ENCODE measurements at places on chromosomes 2 and 18.

- DNase-seq, result peak; percentile 14
Observed at GRCh38 chr18:33578518-33579348, 714 bp downstream of the ASXL3 start.

DNA sequence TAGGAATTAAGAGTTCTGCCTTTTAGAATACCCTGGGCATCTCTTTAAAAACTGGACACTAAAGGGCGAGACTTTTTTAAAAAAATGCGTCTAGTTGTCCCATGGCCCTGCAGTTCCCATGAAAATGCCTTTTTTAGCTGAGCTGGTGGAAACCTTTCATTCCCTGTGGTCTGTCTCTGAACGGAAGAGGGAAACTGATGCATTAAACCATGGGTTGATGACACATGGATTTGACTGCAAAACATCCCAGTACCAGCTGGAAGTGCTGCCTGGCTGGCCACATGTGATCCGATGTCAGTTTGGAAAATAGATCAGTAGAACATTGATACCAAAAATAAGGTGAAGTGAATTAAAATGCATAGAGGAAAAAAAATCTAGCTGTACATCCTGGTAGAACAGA lies 129.2 kb downstream of the MYO1B start:
- no peak for DNase-seq

DNA sequence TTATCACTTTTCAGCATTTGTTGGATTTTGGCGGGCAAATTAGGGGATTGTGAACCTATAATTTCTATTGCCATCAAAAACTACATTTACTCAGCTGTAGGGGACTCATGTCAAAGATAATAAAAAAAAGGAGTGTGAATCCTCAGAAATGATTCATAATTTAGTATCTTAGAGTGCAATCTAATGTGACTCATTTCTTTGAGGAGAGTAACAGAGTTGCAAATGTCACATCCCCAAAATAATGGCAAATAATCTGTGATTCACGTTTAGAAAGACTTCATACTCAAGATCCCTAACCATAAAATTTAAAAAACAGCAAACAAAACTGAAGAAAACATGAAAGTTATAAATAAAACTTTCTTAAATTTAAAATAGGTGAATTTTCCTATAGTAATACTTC lies 373.0 kb downstream of the CDH2 start:
- DNase-seq, result peak; percentile 8

DNA sequence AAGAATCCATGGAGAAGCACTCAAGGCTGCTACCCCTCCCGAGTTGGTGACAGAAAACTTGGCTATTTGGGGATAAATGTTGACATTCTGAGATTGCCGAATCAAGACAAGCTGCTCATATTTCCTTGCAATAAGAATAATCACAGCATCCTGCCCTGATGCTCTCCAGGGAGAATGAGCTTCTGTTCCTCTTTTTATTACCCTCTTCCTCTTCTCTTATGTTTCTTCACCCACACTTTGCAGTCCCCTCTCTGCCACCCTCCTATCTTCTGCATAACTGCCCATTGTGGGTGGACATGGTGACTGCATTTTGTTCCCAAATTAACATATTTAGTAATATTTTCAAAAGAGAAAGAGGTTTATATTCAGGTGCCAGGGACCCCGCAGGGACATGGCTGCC lies 11.9 kb upstream of the MSGN1 start:
- DNase-seq, result no peak

DNA sequence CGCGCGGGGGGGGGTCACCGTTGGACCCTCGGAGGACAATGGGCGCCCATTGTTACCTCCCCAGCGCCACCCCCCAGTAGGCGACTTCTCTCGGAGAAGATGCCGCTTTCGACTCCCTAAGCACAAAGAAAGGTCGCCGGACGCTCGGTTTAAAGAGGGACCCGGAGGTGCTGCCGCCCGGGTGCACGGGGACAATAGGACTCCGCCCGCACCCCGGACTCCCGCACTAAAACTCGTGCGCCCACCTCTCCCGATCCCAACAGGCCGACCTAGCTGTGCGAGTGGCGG lies 318 bp upstream of the CDC42EP3 start:
- DNase-seq, result peak; percentile 58

DNA sequence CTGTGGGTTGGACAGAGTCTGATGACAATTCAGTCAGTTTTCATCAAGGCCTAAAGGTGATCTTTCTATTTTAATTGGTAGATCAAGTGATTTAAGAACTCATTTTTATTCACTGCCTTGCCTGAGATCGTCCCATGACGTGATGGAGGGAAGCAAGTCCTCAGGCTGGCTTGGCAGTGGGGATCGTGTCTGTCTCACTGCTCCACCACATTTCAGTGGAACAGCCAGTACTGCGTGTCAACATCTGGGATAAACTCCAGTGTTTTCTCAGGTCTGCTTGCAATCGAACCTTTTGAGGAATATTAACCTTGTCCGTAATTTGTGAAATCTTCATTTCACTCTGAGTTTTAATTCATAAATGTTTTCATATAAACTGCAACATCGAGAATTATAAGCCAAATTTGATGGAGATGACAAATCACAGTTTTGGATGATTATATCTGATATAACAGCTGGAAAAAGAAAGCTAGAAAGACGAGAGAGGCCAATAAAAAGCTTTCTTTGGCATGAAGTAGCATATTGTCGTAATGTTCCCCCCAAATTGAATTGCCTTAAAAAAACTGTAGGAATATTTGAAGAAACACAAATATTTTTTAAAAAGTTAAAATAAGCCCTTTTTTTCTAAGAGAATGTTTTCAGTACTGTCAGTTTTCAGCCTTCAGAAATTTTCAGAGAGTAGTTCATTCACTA lies 414.7 kb upstream of the SPRED2 start:
- DNase-seq, result no peak

DNA sequence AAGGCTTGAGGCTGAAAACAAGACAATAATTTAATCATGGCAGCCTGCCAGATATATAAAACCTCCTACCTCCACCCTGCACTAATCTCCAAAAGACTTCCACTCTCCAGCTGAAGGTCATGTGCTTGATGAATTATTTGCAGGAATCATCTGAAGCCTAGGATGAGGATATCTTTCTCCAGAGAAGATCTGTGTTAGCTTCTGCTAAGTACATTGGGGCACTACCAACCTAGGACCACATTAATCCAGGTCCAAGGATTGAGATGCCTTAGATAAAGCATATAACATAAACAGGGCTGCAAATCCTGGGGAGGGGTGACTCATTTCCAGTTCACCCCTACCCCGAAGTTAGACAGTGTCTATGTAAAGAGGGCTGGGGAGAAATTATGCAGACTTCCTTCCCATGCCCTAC lies 80.5 kb upstream of the FRZB start:
- DNase-seq, result no peak

- DNase-seq, result no peak
Observed at GRCh38 chr2:96602330-96602823, 35.7 kb downstream of the KANSL3 start.

DNA sequence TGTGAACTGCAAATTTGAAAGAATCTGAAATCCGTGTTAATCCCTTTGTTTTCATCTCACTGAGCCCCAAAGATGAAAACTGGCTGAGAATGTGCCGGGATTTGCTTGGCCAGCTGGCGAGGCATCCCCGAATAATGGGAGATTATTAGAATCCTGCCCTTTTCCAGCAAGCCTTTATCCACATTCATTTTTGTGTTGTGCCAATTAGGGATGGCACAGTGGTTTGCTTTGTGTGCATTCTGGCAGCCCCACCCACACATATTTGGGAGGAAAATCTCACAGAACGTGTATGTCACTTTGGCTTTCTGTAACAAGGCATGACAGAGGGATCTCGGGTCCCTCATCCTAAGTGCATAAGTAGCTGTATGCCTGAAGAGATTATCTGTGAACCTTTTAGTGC lies 405.8 kb upstream of the FAM98A start:
- DNase-seq, result no peak

GRCh38 chr2:105771836-105772235 lies 27.1 kb downstream of the NCK2 start:
- DNase-seq, result no peak

GRCh38 chr2:142778289-142778688 lies 99.2 kb upstream of the KYNU start:
- no peak for DNase-seq

DNA sequence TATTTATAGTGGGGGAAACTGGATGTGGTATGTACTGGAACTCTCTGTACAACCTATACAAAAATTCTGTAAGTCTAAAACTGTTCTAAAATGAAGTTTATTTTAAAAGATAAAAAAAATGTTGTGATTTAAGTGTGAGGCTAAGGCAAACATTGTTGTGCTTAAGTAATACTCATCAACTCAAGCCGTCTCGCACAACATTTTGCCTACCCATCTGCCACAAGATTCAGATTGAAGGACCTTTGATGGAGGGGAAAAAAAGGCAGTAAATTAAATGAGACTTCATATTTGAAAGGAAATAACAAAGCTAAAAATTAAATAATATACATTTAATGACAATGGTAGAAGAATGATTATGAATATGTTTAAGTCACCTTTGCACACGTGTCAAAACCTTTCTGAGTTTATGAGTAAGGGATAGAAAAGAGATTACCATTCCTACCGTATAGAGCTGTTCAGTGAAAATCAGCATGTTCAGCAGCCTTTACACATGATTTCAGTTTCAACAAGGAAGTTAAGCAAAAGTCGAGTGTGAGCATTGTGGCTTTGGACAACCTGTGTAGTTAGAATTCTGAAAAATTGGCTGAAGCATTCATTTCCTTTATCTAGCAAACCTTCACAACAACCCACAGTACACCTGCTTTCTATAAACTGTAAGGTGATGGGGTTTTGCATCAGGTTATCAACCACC lies 499.3 kb downstream of the IRS1 start:
- no peak for DNase-seq

DNA sequence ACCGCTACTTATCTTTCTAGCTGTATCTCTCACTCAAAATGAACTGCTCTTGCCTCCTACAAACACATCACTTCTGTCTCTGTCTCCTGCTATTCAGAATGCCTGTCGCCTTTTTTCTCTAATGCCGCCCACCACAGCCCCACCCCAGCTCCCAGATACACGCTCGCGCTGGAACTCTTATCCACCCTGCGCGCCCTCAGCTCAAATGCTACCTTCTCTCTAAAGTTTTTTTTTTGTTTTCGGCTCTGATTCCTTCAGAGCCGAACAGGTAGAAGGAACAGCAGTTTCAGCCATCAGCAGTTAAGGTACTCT lies 3.9 kb upstream of the SOS1 start:
- DNase-seq, result no peak

- peak; percentile 0 for DNase-seq
Observed at GRCh38 chr2:167506395-167506794, 618.1 kb downstream of the XIRP2 start.

DNA sequence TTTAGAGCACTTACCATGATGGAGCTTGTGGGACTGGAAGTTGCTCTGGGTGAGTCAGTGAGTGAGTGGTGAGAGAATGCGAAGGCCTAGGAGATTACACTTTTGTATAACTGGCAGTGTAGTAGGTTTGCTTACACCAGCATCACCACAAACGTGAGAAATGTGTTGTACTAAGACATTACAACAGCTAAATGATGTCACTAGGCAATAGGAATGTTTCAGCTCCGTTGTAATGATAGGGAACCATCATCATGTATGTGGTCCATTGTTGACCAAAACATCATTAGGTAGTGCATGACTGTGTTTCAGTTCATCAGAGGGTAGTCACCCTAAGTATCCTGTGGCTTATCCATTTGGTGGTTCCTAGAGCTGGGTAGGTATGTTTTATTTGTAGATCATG lies 11.9 kb downstream of the ZNF407 start:
- peak; percentile 24 for DNase-seq

DNA sequence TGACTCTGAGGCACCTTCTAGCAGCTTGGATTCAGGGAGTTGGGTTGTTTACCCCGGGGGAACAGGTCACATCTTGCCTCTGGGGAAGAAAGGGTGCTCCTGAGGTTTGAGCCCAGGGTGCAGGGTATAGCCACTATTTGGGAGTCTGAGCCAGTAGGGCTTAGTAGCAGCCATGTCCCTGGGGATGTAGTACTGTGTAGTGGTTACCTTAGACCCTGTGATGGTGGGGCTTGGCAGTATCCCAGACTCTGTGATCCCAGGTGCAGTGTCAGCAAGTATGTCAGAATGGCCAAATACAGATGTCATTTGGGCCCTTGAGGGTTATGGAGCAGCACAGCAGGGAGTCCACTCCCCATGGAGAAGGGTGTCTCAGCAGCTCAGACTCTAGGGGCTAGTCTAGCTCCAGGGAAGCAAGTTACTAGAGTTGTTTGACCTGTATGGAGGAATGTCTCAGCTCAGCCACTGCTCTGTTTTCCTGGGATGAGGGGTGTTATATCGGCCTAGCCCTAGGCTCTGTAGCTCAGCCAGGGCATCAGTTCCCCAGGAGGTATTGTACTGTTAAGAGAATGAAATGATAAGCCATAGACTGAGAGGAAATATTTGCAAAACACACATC lies 151.3 kb downstream of the UBR3 start:
- no peak for DNase-seq

GRCh38 chr2:161115605-161116380 lies 44.4 kb upstream of the TANK start:
- no peak for DNase-seq

DNA sequence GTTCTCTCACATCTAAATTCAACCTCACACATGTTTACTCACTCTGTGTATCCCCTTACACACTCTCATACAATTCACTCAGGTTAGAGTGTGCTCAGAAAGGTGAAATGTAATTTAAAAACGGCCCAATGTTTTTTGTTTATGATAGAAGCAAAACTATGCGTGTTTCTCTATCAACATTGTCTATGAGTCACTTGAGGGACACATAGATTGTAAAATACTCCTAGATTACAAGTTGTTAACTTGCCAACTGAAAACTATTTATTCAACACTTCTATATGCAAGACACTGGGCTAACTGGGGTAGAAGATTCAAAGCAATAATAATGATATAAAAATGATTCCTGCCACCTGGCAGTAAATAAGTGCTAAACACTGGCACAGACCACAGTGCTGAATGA lies 24.6 kb downstream of the CCDC195 start:
- DNase-seq, result no peak

GRCh38 chr18:78801011-78801410 lies 178.6 kb upstream of the SALL3 start:
- DNase-seq, result no peak

- DNase-seq, result no peak
Observed at GRCh38 chr2:145495590-145495989, 975.7 kb upstream of the ZEB2 start.

DNA sequence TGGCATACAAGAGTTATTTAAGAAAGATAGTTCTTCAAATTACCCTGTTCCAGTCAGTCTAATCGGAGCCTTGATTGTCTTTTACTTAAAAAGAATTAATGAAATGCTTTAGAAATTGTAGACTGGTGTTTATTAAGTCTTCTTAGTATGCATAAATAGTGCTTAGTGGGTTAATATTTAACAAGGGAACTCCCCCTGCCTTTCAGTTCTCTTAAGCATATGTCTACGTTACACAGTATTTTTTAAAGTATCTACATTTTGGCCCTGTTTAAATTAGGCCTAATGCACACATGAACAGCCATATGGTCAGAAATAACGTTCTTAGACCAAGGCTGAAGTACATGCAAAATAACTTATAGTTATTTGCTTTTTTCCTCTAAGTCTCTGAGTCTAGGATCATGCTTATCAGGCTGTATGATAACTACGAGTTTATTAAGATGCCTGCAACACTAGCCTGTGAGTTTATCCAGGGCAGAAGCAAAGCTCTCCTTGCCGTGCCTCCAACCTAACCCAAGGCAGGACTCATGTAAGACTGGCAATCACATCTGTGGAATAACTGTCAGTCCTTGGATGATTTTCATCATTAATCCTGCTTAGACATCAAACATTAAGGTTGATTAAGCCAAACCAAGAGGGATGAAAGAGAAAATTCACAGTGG lies 6.7 kb downstream of the BCL2 start:
- DNase-seq, result no peak

Measured in fibroblast of skin of scalp (primary cell).